Cerebellum (tissue), 4 donors: ENCODE measurements at places on chromosomes 1 and 21. TPM values are rescaled to one million over a fixed set of nuclear protein-coding genes. Genes with fewer than 3 reads are reported as not detected.

P3H1 gene
- total RNA-seq: 14.1 TPM

TMEM54 gene
- 1.8 TPM for total RNA-seq

ZNF683 gene
- not detected for total RNA-seq

SLC1A7 gene
- not detected for total RNA-seq

SH2D5 gene
- 2.1 TPM for total RNA-seq

LHX8 gene
- total RNA-seq: 0.64 TPM

ZMYND12 gene
- total RNA-seq: 0.64 TPM

KIF2C gene
- 9.4 TPM for total RNA-seq

ADAM30 gene
- total RNA-seq: not detected

SELP gene
- 0.27 TPM for total RNA-seq

TRIM17 gene
- 4.0 TPM for total RNA-seq

ERG gene
- 2.3 TPM for total RNA-seq

FCN3 gene
- total RNA-seq: not detected

OR2T29 gene
- not detected for total RNA-seq

NMNAT2 gene
- 46.0 TPM for total RNA-seq

NKAIN1 gene
- total RNA-seq: 30.8 TPM

ARID1A gene
- total RNA-seq: 39.1 TPM

TSPEAR gene
- total RNA-seq: 0.09 TPM

FALEC gene
- 2.2 TPM for total RNA-seq

CLEC20A gene
- not detected for total RNA-seq

TTLL10 gene
- total RNA-seq: 0.18 TPM

PROK1 gene
- total RNA-seq: not detected

DCST1 gene
- total RNA-seq: not detected

RHEX gene
- not detected for total RNA-seq

SERTAD4 gene
- total RNA-seq: 8.3 TPM

RXFP4 gene
- total RNA-seq: not detected

AMPD1 gene
- not detected for total RNA-seq
